Large intestine (tissue), 12 donors: ENCODE measurements at places on chromosomes 5 and 9. TPM values are rescaled to one million over a fixed set of nuclear protein-coding genes. Genes with fewer than 3 reads are reported as not detected.

DNA sequence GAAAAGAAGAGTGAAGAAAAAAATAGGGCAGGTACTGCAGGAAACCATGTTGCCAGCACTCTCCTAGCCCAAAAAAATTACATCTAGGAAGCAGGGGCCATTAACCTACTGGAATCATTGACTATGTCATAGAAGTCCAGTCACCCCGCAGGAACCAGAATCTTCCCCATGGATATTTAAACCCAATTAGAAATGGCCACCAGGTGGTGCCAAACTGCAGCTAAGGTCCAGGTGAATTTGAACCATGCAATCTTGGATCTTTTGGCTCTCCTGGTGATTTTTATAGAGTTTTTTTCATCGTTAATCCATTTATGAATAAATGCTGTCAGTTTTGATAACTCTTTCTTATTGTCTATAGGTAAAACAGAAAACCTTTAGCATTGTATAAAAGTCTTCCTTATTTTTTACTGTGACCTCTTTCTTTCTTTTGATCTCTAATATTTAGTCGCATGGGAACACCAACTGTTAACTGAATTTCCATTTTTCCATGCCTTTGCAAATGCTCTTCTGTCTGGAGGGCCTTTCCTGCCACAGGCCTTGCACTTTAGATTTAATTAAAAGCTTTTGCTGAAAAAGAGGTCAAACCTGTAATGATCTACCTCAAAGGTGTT lies 147.5 kb upstream of the FGF10 start:
- H3K4me1 ChIP-seq, result no peaks in the 10 kb centered on the region
- no peaks in the 10 kb centered on the region for H3K27me3 ChIP-seq

GRCh38 chr5:95581576-95581975 lies 26.7 kb downstream of the ARSK start:
- DNase-seq, result no peak
- H3K4me1 ChIP-seq, result no peaks in the 10 kb centered on the region
- H3K27ac ChIP-seq, result no peak overlapping the region
- H3K27me3 ChIP-seq, result no peaks in the 10 kb centered on the region
- no peak overlapping the region for H3K4me3 ChIP-seq
- H3K36me3 ChIP-seq, result no peaks in the 10 kb centered on the region

GRCh38 chr5:54049963-54050362 lies 260.4 kb downstream of the ARL15 start:
- H3K27me3 ChIP-seq, result no peaks in the 10 kb centered on the region
- H3K4me1 ChIP-seq, result peaks cover 6% of the 10 kb centered on the region
- H3K36me3 ChIP-seq, result no peaks in the 10 kb centered on the region
- H3K4me3 ChIP-seq, result no peak overlapping the region
- no peak overlapping the region for H3K27ac ChIP-seq

DNA sequence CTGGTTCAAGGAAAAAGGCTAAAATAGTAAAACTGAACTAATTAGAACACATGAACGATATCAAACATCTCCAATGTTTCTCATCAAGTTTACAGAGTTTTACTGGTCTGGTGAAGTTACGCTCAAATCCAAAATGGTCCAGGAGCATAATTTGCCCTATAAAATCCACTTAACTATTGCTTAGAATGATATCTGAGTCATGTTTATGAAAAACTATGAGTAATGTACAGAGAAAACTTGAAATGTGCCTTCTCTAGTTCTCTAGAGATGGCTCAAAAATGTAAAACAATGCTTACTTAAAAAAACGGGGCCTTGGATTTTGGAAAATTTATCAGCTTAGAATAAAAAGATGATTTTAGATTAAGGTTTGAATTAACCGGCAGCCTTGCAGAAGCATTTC lies 108.1 kb downstream of the FBXW11 start:
- no peak overlapping the region for H3K4me3 ChIP-seq
- no peak for DNase-seq
- H3K27ac ChIP-seq, result no peak overlapping the region
- peaks cover 21% of the 10 kb centered on the region for H3K36me3 ChIP-seq

Gene ADAMTS13
- polyA plus RNA-seq, result 10.4 TPM

- H3K4me1 ChIP-seq, result peaks cover 18% of the 10 kb centered on the region
Measured at GRCh38 chr5:149060325-149060724, 2.5 kb downstream of the SH3TC2 start.

DNA sequence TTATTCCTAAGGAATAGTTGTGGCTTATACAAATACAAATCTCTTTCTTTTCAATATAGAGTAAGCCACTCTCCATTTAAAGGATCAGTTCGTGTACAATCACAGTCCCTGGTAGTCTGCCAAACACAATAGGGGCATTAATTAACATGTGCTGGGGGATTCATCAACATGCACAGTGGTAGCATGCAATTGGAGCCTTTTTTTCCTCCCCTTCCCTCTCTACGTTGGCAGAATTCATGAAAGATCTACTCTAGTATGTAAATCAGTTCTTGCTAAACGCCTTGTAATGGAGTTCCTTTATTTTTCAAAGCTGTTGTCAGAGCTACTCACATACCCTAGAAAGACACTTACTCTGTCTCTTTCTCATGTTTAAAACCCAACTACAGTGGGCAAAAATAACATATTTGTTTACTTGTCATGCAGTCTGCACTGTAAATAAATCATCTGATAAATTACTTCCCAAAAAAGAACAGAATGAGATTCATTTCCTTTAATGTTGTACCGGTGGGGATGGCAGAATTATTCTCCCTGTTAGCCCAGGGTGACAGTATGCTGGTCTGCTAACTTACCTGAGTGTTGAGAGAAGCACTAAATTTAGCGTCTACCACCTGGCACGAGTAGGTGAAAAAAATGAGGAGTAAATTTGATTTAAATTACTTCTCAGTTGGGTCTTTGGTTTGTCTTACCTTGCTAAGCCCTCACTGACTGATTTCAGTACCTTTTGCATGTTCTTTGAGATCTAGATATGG lies 341.5 kb upstream of the CCNH start:
- H3K4me3 ChIP-seq, result no peak overlapping the region
- no peak for DNase-seq
- H3K36me3 ChIP-seq, result no peaks in the 10 kb centered on the region
- no peaks in the 10 kb centered on the region for H3K4me1 ChIP-seq

- no peak for DNase-seq
- H3K27ac ChIP-seq, result no peak overlapping the region
- no peaks in the 10 kb centered on the region for H3K36me3 ChIP-seq
Measured at GRCh38 chr5:128684961-128685360, 146.9 kb upstream of the FBN2 start.

GRCh38 chr9:133682818-133683585 lies 46.8 kb downstream of the DBH start:
- H3K36me3 ChIP-seq, result no peaks in the 10 kb centered on the region
- peak overlapping the region; percentile 36 for H3K27ac ChIP-seq
- H3K27me3 ChIP-seq, result no peaks in the 10 kb centered on the region
- DNase-seq, result no peak
- H3K4me1 ChIP-seq, result no peaks in the 10 kb centered on the region
